ENCODE measurements at places on chromosomes 5 and 9.

GRCh38 chr9:124267271-124267807 is 9.6 kb downstream of the NEK6 start:
- no peak overlapping the region for H3K4me3 ChIP-seq
- DNase-seq, result no peak
- peaks cover 15% of the 10 kb centered on the region for H3K4me1 ChIP-seq
- H3K27me3 ChIP-seq, result no peaks in the 10 kb centered on the region
- no peaks in the 10 kb centered on the region for H3K36me3 ChIP-seq
- no peak overlapping the region for H3K27ac ChIP-seq

DNA sequence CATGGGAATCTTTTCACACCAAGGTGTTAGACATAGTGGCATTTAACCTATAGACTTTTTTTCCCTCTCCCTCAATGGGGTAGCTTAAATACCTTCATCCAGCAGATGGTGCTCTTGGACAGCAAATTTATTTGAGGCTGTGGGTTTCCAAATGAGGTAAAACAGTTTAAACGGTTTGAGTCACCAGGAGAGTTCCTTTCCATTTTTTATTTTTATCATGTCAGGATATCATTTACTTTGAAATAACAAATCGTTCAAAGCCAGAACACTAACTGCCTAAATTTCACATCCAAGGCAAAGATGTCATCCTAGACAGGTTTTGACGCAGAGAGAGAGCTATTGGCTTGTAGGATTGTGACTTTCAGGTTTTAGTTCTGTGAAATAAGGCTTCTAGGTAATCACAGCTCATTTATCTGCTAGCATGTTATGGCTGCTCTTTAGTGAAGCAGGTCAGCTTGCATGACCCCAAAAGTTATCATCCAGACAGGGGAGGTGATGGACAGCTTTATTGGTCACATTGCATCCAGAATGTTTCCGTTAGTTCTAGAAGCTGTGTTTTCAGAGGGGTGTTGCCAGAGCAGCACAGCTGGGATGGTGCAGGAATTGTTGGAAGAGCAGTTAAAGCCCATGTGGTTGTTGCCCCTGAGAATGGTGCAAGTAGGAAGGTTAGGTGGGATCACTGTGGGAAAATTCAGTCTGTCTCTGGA is 69.8 kb downstream of the KDM4C start:
- H3K27me3 ChIP-seq, result no peaks in the 10 kb centered on the region
- H3K27ac ChIP-seq, result no peak overlapping the region
- H3K4me1 ChIP-seq, result no peaks in the 10 kb centered on the region
- no peak for DNase-seq
- H3K4me3 ChIP-seq, result no peak overlapping the region

GRCh38 chr9:72733895-72734294 is 212.5 kb downstream of the TMC1 start:
- H3K27ac ChIP-seq, result no peak overlapping the region
- H3K27me3 ChIP-seq, result no peaks in the 10 kb centered on the region
- no peaks in the 10 kb centered on the region for H3K4me1 ChIP-seq
- H3K4me3 ChIP-seq, result no peak overlapping the region

GRCh38 chr5:143790457-143791112 is 21.4 kb upstream of the HMHB1 start:
- H3K27ac ChIP-seq, result no peak overlapping the region
- H3K4me1 ChIP-seq, result no peaks in the 10 kb centered on the region
- no peaks in the 10 kb centered on the region for H3K27me3 ChIP-seq
- no peak overlapping the region for H3K4me3 ChIP-seq
- no peak for DNase-seq
- no peaks in the 10 kb centered on the region for H3K36me3 ChIP-seq

GRCh38 chr5:6411141-6411540 is 32.8 kb upstream of the MED10 start:
- no peaks in the 10 kb centered on the region for H3K36me3 ChIP-seq
- H3K27ac ChIP-seq, result no peak overlapping the region
- no peaks in the 10 kb centered on the region for H3K4me1 ChIP-seq
- no peak for DNase-seq
- no peak overlapping the region for H3K4me3 ChIP-seq

DNA sequence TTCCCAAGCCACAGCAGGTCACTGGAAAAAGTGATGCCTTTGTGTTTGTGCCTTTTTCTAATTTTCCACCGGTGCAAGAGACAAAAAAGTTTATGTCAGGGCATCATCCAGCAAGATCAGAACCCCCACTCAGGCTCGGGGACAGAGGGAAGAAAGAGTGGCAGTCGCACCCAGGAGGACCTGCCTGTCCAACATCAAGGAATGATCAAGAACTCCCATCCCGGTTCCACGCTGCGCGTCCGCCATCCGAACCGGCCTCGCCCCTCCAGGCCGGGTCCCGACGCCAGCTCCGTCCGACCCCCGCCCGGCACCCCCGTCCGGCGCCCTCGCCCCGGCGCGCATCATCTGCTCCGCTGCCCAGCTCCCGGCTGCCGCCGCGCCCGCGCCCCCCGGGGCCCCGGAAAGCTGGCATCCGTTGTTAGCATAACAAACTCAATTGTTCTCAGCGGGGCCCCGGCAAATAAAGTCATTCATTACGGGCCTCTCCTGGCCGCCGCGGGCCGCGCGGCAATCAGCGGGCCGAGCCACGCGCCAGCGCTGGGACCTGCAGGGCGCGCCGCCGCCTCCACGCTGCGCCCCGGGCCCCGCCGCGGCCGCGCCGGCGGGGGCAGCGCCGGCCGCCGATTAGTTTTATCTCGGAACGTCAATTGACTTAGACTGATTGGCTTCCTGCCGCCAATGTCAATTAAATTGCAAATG is 48.1 kb downstream of the PAX5 start:
- DNase-seq, result no peak
- peaks cover 72% of the 10 kb centered on the region for H3K27me3 ChIP-seq
- H3K4me1 ChIP-seq, result no peaks in the 10 kb centered on the region
- no peaks in the 10 kb centered on the region for H3K36me3 ChIP-seq

DNA sequence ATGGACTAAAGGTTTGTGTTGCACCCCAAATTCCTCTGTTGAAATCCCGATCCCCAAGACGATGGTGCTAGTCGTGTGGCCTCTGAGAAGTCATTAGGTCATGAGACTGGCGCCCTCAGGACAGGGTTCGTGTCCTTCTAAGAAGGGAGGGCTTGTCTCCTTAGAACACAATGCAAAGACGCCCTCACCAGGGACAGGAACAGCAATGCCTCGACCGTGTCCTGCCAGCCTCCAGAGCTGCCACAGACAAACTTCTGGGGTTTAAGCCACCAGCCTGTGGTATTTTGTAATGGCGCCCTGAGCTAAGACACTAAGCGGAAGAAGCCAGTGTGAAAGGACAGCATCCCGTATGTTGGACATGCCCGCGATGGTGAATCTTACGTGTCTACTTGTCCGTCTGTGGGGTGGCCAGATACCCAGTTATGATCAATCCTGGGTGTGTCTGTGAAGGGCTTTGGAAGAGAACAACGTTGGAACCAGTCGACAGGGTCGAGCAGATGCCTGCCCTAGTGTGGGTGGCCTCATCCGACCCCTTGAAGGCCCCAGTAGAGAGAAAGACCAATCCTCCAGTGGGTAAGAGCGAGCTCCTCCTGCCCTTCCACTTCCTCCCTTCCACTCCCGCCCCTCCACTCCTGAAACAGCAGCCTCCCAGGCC is 279.2 kb upstream of the IRX2 start:
- no peak overlapping the region for H3K27ac ChIP-seq
- no peaks in the 10 kb centered on the region for H3K27me3 ChIP-seq
- H3K36me3 ChIP-seq, result no peaks in the 10 kb centered on the region

DNA sequence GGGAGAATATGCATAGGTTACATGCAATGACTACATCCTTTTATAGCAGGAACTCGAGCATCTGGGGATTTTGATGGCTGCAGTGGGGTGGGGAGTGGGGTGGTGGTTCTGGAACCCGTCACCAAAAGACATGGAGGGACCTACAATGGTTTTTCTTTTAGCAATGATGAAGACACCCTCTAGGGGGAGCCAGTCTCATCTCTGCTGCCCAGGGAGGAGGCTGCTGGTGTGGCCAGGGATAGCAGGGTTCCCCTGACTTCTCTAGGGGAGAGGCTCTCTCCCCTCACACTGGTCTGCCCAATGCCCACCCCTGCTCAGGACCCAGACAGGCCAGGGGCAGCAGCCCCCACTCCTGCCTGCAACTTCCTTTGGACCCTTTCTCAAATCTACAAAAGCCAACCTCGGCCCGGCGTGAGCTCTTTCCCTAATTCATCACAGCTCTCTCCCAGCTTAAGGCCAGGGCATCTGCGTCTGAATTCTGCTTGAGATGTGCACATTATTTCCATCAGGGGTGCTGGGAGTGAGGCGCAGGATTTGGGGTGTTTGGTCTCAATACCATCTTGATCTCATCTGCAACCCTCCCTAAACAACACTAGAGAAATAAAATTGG is 73.6 kb upstream of the RETREG1 start:
- H3K36me3 ChIP-seq, result no peaks in the 10 kb centered on the region
- no peak overlapping the region for H3K27ac ChIP-seq
- no peak overlapping the region for H3K4me3 ChIP-seq
- peaks cover 3% of the 10 kb centered on the region for H3K27me3 ChIP-seq
- no peak for DNase-seq

- no peak overlapping the region for H3K4me3 ChIP-seq
- no peak overlapping the region for H3K27ac ChIP-seq
- peaks cover 18% of the 10 kb centered on the region for H3K4me1 ChIP-seq
- H3K36me3 ChIP-seq, result no peaks in the 10 kb centered on the region
Measured at GRCh38 chr5:133259199-133259997, 207.6 kb downstream of the HSPA4 start.

- H3K4me3 ChIP-seq, result no peak overlapping the region
- H3K27ac ChIP-seq, result no peak overlapping the region
- H3K4me1 ChIP-seq, result no peaks in the 10 kb centered on the region
- DNase-seq, result no peak
- H3K27me3 ChIP-seq, result no peaks in the 10 kb centered on the region
Measured at GRCh38 chr5:132622608-132623007, 35.4 kb upstream of the IL13 start.

DNA sequence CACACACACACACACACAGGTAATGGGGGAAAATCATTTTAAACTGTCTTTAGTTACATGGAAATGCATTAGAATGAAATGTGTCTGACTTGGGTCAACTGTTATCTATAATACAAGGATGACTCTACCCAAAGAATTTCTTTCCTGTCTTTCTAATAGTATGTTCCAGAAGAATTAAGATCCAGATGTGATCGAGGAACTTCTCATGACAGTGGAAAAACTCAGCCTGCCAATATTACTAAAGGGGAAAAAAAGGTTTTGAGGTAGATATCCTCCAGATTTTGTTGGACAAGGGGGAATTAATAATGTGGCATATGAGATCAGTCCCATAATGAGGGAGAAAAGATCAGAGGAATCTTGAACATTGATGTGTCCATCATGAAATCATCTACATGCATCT is 190.6 kb upstream of the MAP3K1 start:
- no peaks in the 10 kb centered on the region for H3K4me1 ChIP-seq
- DNase-seq, result no peak
- H3K27me3 ChIP-seq, result no peaks in the 10 kb centered on the region

GRCh38 chr5:26432386-26432785 is 606.0 kb downstream of the CDH9 start:
- no peaks in the 10 kb centered on the region for H3K4me1 ChIP-seq
- H3K27ac ChIP-seq, result no peak overlapping the region
- no peaks in the 10 kb centered on the region for H3K27me3 ChIP-seq
- DNase-seq, result no peak

- H3K36me3 ChIP-seq, result no peaks in the 10 kb centered on the region
- H3K4me1 ChIP-seq, result no peaks in the 10 kb centered on the region
- no peak overlapping the region for H3K27ac ChIP-seq
Measured at GRCh38 chr5:73328640-73329039, 119.9 kb downstream of the FOXD1 start.

DNA sequence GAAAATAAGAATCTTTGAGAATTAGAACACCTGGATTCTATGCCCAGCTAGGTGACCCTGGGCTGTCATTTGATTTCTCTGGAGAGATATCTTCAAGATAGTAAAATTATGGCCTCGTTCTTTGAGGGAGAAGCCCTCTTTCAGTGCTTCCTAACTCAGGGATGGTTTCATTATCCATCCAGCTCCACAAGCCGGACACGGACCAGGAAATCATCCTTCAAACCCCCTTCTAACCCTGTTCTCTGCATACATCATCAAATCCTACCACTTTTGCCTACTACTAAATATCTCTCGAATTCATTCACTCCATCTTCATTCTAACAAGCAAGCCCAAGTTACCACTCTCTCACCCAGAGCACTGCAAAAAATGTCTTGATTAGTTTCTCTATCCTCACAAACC is 57.2 kb downstream of the MAPKAP1 start:
- no peaks in the 10 kb centered on the region for H3K36me3 ChIP-seq
- no peak overlapping the region for H3K27ac ChIP-seq
- H3K4me1 ChIP-seq, result peaks cover 16% of the 10 kb centered on the region
- H3K27me3 ChIP-seq, result no peaks in the 10 kb centered on the region
- no peak for DNase-seq
- H3K4me3 ChIP-seq, result no peak overlapping the region

DNA sequence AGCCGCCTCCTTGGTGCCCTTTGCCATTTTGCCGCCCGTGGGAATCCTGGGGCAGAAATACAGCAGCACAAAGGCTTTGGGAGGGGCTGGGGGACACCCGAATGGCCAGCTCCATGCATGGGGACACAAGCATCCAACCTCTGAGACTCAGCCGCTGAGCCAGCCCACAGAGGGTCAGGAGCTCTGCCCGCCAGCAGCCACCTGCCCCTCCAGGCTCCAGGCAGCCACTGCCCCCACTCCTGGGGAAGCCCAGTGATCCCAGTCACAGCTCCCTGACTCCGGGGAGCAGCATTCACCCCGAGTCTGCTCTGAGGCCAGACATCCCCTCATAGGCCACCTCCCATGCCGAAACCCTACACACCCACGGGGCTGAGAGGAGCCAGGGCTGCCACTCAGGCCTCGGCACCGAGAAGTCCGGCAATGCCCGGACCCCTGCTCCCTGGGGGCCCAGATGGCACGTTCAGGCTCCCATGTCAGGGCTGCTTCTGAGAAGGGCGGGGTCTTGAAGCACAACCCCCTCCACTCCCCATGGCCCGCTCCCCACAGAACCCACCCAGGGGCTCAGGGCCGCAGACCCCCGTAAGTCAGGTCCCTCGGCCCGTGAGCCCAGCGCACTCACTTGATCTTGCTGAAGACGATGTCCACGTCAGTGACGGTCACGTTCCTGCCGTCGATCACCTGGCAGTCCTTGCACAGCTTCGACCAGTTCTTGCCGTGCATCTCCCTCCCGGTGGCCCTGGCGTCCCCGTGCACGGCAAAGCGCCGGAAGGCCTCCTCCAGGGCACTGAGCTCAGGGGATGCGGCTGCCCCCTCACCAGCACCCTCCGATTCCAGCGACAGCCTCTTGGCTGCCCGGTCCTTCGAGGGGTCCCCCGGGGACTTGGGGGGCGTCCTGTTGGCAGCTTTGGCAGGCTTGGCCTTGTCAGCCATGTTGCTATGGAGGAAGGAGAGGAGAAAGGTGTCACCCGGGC is 15.7 kb downstream of the TPPP start:
- no peak for DNase-seq
- H3K4me3 ChIP-seq, result no peak overlapping the region
- H3K4me1 ChIP-seq, result peaks cover 2% of the 10 kb centered on the region
- H3K27ac ChIP-seq, result no peak overlapping the region
- H3K27me3 ChIP-seq, result peaks cover 44% of the 10 kb centered on the region
